Karpas-422 (cell line): ENCODE measurements at places on chromosomes 11 and 22. TPM values are rescaled to one million over a fixed set of nuclear protein-coding genes. Genes with fewer than 3 reads are reported as not detected.

The TEX12 gene
- total RNA-seq: not detected in 2 replicates

The CREB3L1 gene
- total RNA-seq: not detected in 2 replicates

The OR52K2 gene
- total RNA-seq: not detected in 2 replicates

DNA sequence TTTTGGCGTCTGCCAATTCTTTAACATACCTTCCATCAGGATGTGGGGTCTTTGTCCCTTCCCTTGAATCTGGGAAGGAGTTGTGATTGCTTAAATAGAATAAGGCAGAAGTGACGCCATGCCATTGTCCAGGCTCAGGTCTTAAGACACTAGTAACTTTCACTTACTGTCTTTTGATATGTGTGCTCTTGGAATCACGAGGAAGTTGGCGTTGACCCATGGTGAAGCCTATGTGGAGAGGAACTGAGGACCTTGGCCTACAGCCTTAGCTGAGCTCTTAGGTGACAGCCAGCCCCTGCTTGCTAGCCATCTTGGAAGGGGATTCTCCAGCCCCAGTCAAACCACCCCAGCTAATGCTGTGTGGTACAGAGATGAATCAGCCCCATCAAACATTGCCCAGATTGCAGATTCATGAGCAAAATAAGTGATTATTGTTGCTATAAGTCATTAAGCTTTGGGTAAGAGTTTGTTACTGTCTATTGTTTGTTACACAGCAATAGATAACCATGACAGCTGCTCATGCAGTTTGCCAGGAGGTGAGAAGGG is 17.6 kb upstream of the CLPB start:
- DNase-seq: no peak

- no peak for DNase-seq
Measured at GRCh38 chr11:116044941-116045340, 540.7 kb upstream of the CADM1 start.

DNA sequence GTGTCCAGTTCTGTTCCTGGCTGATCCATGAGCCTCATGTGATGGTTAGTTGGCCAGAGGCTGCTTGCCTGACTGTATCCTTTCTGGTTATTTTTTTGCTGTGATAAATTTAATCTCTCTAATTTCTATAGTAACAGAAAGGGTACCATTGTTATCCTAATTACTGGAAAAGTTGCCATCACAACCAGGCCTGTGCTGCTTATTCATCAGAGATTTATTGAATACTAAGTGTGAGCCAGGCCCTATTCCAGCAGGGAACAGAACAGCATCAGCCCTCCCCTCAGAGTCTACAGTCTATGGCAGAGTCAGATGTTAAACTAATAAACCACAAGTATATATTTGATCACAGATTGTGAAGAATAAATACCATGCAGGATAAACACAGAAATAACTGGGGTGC is 86.8 kb downstream of the DEPDC5 start:
- no peak for DNase-seq

- peak; percentile 77 for DNase-seq
Measured at GRCh38 chr22:41094041-41094593, 1.7 kb downstream of the EP300 start.

- DNase-seq: no peak
Measured at GRCh38 chr11:49851971-49852389, 100.2 kb upstream of the OR4C13 start.

DNA sequence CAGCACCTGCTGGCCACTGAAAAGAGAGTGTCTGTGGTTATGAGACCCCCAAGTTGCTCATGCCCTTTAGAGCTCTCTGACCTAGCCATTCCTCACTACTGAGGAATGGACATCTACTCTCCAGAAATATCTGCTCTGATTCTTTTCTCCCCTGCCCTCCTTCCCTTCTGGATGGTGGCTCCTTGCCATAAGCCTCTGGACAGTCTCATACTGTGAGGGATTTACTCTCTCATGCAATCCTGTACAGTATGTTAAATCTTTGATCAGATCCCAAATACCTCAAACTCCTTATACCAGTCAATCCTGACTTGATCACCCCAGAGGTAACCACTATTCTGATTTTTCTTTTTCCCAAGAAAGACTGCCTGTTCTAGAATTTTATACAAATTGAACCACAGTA is 80.7 kb downstream of the ARHGAP20 start:
- no peak for DNase-seq

DNA sequence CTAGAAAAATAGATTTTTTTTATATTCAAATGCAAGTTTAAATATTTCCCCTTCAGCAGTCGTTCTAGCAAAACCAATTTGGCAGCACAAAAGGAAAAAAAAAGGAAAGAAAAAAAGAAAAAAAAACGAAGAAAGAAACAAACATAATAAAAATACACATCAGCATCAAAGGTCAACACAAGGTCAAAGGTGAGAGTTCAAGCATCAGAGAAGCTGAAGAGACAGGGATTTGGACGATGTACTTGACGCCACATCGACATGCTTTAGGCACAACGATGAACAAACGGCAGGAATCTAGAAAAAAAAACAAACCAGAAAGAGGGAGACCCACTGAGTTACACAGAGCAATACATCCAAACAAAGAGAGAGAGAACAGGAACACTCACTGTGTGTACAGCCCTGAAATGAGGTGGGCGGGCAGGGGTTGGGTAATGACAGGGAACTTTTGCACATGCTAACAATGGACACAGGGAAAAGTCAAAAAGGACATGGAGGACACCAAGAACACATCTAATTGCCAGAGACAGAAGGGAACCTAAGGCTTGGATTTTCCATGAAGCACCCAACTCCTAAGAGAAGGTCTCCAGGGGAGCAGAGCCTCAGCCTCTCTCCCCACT is 19.8 kb upstream of the RAPSN start:
- DNase-seq: no peak

DNA sequence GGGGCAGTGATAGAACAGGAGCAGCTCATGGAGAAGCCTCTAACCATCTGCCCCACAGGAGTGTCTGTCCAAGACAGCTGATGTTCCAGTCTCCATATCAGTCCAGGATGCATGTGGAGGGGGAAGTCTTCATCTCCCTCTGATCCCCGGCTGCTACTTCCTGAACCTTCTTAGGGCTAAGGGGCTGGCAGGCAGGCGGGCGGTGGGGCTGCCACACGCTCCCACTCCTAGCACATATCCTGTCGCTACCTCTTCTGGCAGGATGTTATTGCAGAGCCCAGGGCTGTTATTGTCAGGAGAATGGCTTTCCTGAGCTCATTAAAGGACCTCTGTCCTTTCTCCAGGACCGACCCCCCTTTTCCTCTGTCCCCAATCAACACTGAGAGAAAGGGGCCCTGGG is 25.4 kb downstream of the LRRC55 start:
- no peak for DNase-seq

DNA sequence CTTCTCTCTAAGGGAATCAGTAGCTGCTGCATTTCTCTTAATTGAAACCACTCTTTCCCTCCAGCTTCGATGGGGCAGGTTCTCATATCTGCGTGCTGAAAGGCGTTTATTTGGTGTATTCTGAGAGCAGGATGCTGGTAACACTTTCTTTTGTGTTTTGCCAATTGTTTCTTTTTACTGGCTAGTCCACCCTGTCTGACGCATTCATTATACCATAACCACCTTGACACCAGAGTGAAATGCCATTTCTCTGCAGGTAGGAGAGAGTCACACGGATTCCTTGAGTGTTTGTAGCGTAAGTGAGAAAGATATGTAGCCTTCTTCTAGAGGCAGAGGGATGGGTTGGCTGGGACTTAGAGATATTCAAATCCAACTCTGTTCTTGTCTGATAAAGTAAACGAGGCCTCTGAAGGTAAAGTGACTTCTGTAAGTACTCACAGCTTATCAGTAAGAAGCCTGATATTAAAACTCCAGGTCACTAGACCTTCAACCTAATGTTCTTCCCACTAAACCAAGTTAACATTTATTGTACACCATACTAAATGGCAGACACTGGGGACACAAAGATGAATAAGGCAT is 21.4 kb downstream of the CD44 start:
- no peak for DNase-seq

DNA sequence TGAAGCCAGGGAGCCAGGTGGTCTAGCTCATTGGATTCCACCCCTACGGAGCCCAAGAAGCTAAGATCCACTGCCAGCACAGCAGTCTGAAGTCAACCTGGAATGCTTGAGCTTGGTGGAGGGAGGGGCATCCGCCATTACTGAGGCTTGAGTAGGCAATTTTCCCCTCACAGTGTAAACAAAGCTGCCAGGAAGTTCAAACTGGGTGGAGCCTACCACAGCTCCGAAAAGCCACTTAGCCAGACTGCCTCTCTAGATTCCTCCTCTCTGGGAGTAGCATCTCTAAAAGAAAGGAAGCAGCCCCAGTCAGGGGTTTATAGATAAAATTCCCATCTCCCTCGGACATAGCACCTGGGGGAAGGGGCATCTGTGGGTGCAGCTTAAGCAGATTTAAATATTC is 620.3 kb downstream of the NELL1 start:
- DNase-seq: no peak

GRCh38 chr22:44815099-44816070 is 63.0 kb downstream of the ARHGAP8 start:
- peak; percentile 27 for DNase-seq

GRCh38 chr11:95267601-95268213 is 36.7 kb upstream of the SESN3 start:
- no peak for DNase-seq

DNA sequence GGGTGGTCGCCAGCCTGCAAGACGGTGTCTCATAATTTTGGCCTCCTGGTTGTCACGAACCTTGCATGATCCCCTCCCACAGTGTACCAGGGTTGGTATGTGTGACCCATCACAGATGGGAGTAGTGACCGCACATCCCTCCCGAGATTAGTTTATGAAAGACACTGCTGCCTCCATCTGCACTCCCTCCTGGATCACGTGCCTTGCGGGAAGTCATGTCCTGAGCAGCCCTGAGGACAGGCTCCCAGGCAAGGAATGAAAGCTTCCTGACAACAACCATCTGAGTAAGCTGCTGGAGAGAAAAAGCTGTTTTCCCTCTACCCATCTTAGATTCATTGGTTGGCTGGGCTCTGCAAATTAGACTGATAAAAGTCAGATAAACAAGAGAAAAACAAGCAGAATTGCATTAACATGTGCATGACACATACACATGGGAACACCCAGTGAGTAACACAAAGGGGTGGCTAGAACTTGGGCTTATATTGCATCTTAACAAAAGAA is 14.4 kb upstream of the PAMR1 start:
- no peak for DNase-seq

GRCh38 chr11:3616721-3617460 is 24.9 kb downstream of the ART5 start:
- DNase-seq: peak; percentile 36

- DNase-seq: peak; percentile 82
Measured at GRCh38 chr11:65506772-65507505, 8.1 kb downstream of the MALAT1 start.

GRCh38 chr11:93730108-93731107 is 10.9 kb downstream of the TAF1D start:
- peak; percentile 56 for DNase-seq

DNA sequence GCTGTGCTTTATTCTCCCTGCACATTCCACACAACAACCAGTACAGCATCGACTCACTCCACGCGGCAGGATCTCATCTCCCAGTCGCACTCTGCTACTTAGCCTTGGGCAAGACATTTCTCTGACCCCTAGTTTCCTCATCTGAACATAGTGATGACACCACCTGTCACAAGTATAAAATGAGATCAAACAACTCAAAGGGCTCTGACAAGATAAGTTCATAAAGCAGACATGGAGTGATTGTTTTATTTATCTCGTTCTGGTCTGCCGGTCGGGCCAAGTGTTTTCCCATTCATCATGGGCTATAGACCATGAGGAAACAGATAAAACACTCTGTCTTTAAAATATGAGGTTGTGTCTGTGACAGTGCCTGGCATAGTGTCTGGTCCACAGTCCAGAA is 35.0 kb downstream of the DSCAML1 start:
- DNase-seq: no peak

GRCh38 chr22:35037089-35037488 is 28.9 kb upstream of the ISX start:
- peak; percentile 68 for DNase-seq

- DNase-seq: peak; percentile 59
Measured at GRCh38 chr22:42992886-42993479, 22.0 kb downstream of the PACSIN2 start.

DNA sequence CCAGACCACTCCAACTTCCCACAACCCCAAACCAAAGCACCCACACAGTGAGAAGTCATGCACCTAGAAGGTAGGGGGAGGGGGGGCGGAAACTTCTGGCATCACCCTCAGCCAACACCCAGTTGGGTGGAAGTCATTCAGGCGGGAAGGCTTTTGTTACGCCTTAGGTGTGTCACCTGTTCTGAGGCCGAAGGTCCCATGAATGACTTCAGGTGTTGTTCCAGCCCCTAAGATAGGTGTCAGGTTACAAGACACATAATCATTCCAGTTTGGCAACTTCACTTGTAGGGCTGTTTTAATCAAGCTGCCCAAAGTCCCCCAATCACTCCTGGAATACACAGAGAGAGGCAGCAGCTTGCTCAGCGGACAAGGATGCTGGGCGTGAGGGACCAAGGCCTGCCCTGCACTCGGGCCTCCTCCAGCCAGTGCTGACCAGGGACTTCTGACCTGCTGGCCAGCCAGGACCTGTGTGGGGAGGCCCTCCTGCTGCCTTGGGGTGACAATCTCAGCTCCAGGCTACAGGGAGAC is at the start of gene TMPRSS4:
TSS of gene TMPRSS4 (plus strand) at position 325 of the 528 bp plus-strand sequence. CDS start 225 bp downstream, outside the sequence.
- DNase-seq: no peak

GRCh38 chr22:22939588-22940368 is 52.2 kb downstream of the IGLL5 start:
- DNase-seq: no peak

GRCh38 chr11:45930951-45931570 is 8.6 kb downstream of the LARGE2 start:
- DNase-seq: peak; percentile 58
